ENCODE measurements at places on chromosomes 12 and 14.

DNA sequence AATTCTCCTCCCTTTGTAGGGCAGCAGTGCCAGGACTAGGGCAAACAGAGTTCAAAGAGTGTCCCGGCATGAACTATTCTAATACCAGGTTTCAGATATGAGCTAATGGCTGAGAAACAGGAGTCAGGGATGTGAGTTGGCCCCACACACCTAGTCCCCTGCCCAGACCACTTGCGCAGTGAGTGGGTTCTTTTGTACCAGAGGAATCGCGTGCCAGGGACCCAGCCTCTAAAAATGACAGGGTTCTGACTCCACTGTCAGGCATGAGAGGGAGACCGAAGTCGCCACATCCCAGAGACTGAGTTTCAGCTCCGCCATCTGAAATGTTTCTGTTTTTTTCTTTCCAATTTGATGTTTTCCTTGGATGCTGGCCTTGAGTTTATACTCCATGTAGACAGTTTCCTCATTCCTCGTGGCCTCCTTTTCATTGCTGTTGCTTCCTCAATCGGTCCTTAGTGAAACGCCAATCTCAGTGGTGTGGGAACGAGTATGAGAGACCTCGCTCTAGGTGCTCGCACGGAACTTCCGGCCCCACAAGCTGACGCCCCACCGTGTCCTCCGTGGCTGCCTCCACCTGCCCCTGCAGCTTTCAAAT is 31.5 kb downstream of the FBXL14 start:
- no peak for DNase-seq

- no peak for DNase-seq
These were observed 843 bp upstream of the NUAK1 start for GRCh38 chr12:106139422-106140171.

DNA sequence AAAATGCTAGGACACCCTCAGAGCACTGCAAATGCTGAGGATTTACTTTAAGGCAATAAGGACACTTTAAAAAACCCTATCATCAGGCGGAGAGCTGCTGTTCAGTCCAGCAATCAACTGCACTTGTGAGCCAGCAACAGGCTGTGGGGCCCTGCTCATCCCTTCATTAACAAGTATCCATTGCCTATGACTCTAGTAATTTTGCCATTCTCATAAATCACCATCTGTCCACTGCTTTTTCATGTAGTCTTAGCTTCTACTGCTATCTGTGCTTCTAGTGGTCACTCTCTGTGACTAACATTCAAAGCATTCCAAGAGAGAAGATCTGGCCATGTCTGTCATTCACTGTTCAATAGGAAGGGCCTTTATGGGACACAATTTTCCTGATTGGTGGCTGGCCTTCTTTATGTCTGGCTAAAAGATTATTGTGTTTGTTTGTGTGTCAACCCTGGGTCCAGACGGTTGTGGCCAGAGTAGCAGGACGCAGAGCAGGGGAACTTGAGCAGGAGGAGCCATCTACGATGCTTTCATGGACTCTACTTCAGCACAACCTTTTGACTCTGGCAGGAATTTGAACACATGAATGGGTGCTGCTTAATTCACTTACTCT is 3.6 kb upstream of the KRAS start:
- no peak for DNase-seq

GRCh38 chr12:127293507-127294310 is 973.3 kb upstream of the TMEM132C start:
- peak; percentile 46 for DNase-seq

- peak; percentile 84 for DNase-seq
These were observed 43.2 kb downstream of the PLEKHG7 start for GRCh38 chr12:92745856-92746550.

DNA sequence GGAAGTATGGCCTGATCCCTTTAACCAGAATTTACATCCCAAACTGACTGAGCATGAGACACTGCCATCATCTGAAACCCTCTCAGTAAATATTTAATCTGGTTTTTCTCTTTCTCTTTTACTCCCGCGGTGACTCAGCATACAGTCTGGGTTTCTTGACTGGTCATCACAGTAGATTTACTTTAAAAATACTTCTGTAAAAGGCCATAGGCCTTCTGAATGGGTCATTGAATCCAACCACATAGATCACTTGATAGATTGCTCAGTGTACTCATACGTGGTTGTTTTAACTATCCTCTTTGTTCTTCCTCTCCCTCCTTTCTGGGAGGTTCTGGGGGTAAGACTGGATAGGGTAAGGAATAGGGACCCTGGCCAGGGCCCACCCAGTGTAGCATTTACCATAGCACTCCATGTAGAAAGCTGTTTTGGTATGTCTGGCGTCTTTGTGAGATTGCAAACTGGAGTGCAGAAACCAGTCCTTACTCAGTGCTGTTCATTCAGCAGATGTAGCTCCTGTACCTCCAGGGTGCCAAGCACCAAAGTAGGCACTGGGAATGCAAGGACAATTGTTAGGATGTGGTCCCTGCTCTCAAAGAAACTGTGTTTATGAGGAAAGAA is 165.7 kb downstream of the SRGAP1 start:
- DNase-seq, result no peak

- DNase-seq, result no peak
These were observed 3.0 kb upstream of the CISTR start for GRCh38 chr12:53754633-53755264.

DNA sequence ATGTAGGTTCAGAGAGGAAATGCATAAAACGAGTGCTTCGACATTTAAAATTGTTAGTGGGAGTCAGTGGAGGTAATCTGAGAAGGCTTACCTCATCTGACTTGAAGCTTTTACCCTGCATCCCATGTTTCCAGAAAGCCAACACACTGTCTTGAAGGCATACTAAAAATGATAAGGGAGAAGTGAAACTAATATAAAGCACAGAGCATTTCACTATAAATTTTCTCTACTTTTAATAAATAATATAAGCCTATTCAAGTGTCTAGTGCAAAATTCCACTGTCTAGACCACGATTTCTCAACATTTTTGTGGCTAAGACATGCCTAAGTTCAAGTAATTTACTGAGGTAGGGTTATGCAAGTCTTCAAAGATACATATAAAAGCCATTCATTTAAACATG is 29.1 kb upstream of the CDKL1 start:
- DNase-seq, result no peak

DNA sequence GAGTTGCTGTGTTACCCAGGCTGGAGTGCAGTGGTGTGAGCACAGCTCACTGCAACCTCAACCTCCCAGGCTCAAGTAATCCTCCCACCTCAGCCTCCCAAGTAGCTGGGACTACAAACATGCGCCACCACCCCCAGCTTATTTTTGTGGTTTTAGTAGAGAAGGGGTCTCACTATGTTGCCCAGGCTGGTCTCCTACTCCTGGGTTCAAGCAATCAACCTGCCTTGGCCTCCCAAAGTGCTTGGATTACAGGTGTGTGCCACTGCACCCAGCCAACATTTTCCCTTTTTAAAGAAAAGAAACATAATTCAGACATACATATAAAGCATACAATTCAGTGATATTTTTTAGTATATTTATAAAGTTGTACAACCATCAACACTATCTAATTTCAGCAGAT is 44.4 kb downstream of the RESF1 start:
- DNase-seq, result no peak

GRCh38 chr12:45685680-45686079 is 43.8 kb upstream of the ARID2 start:
- no peak for DNase-seq

- DNase-seq, result peak; percentile 69
These were observed 61.1 kb downstream of the PITPNM2 start for GRCh38 chr12:123089631-123090353.

DNA sequence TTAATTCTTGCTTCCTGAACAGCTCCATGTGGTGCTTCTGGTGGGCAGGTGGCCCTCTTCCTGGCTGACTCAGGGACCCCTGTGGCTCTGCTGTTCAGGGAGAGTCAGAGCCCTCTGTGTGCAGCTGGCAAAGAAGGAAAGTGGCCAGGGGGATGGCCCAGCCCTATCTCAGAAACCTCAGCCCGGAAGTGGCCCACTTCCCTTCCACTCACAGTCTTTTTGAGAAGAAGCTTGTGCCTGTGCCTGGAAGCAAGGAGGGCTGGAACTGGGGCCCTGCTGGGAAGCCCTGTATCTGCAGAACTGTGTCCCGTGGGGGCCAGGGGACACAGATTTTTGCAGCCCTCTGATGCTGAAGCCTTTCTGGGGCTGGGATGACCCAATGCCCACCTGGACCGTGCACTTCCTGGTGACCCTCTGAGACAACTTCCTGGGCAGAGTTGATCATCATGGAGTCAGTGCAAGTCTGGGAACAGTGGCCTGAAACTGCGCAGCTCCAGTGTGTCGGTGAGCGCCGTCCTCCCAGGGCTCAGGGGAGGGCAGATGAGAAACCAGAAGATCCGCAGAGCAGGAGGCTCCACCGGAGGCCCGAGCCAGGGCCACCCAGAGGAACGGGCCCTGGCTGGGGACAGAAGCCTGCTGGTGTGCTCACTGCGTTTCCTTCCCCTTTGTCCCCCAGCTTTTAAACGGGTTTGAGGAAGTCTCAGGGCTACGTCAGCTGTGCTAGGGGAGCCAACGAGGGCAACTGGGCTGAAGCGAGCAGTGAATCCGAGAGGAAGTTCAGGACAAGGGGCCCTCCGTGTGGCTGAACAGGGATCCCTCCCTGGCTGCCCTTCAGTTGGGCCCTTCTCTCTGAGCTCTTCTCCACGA is 217.4 kb upstream of the RTL1 start:
- DNase-seq, result no peak

DNA sequence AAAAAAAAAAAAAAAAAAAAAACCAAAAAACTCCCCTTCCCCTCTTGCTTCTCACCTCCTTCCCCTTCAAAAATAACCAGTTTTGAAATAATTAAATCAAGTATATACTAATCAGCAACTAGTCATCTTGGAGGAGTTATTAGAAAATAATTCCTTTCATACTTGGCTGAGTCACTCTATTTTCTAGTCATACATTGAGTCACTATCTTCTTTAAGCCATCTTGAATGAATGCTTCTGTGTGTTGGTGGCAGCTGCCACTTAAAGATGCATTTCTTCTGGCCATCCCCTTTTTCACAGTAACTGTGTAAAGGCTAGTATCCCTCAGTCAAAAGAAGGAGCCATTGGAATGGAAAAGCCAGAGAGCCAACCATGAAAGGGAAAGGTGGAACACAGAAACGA is 84.2 kb upstream of the TMEM263 start:
- DNase-seq, result no peak

Measured in fibroblast of the conjunctiva (primary cell).